ENCODE measurements at places on chromosomes 11 and 22.

- no peak for DNase-seq
Measured at GRCh38 chr11:61507962-61508861, at the start of gene LRRC10B. TSS of gene LRRC10B (plus strand) at chr11:61508749. CDS start at chr11:61508999, 250 bp downstream.

GRCh38 chr11:68694431-68695297 is 10.3 kb downstream of the GAL start:
- DNase-seq, result no peak

DNA sequence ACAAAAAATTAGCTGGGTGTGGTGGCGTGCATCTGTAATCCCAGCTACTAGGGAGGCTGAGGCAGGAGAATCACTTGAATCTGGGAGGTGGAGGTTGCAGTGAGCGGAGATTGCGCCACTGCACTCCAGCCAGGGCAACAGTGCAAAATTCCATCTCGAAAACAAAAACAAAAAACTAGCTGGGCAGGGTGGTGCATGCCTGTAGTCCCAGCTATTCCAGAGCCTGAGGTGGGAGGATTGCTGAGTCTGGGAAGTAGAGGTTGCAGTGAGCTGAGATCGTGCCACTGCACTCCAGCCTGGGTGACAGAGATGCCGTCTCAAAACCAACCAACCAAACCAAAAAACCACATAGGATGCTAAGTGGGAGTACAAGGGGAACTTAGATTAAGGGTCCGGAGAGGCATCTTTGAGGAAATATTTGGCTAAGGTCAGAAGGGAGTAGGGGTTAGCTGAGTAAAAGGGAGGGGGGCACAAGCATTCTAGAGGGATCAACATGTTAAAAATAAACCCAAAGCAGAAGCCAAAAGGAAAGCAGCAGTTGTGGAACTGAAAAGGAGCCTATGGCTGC is 10.2 kb downstream of the PHF5A start:
- DNase-seq, result no peak

GRCh38 chr11:45809456-45810395 is 4.8 kb downstream of the SLC35C1 start:
- DNase-seq, result no peak

GRCh38 chr11:36012979-36013378 is 69.1 kb downstream of the LDLRAD3 start:
- no peak for DNase-seq

DNA sequence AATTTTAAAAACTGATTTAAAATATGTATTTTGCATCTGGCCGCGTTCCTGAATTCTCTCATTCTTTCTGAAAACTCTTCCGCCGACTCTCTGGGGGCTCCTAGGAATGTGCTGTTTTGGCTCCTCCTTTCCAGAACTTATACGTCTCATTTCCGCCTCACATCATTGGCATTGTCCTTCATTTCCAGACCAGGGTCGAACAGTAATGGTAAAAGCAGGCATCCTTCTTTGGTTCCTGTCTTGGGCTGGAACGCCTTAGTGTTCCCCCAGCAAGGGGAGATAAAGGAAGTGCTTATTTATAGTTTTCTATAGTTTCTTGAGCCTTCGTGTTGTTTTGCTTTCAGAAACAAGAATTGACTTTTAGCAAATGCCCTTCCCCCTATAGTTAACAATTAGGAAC is 10.9 kb upstream of the TNNT3 start:
- DNase-seq, result no peak

DNA sequence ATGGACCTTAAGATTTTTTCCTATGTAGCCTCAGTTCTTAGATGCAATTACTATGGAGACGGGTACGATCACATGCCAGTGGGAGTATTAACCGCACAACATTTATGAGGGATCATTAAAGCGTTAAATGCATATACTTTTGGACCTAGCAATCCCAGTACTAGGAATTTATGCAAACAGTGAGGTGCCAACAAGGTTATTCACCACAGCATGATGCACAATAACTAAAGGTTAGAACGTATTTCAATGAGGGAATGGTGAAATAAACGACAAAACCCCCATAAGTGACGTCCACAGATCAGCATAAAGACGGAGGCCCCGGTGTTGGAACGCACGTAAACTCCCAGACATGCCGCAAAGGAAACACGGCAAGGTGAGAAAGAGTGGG is 539 bp downstream of the SIRT3 start:
- DNase-seq, result no peak

GRCh38 chr11:102279641-102280170 is 37.6 kb upstream of the BIRC3 start:
- DNase-seq, result no peak

GRCh38 chr22:42947211-42947990 is 67.5 kb downstream of the PACSIN2 start:
- DNase-seq, result peak; percentile 83

DNA sequence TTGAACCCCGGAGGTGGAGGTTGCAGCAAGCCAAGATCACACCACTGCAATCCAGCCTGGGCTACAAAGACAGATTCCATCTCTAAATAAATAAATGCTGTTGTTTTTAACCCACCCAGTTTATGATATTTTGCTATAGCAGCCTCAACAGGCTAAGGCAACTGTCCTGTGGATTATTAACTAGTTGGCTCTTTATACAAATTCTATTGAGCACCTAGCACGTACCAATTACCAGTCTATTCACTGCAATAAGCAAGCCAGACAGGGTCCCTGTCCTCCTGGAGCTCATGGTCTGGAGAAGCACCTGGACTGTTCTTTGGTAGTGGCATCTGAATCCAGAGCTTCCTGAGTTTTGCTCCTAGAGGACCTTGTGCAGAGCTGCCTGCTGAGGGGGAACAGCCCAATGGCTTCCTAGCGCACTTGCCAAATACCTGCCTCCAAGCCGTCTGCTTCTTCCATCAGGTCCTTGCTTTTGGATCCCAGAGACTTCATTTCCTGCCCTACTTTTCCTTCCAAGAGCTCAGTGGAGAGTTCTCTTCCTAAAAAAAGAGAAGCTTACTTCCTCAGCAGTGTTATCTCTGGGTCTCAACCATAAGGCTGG is 49.9 kb upstream of the MICAL2 start:
- DNase-seq, result no peak

GRCh38 chr22:19796160-19796559 is 35.6 kb downstream of the TBX1 start:
- no peak for DNase-seq

DNA sequence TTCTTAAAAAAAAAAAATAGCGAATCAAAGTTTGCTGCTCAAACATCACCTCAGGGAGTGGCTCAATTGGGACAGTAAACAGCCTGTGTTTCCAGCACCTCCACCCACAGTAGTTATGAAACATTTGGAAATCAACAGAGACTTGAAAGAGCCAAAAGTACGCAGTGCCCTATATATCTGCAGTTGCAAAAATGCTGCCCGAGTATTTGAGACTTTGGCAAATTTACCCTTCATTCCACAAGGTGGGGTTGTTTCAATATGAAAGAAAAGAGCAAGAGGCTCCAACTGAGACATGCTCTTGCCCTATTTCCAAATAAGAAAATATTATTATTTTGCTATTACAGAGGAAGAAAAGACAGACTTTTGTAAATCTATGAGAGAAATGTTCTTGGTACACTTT is 851.1 kb upstream of the RAG2 start:
- peak; percentile 2 for DNase-seq

DNA sequence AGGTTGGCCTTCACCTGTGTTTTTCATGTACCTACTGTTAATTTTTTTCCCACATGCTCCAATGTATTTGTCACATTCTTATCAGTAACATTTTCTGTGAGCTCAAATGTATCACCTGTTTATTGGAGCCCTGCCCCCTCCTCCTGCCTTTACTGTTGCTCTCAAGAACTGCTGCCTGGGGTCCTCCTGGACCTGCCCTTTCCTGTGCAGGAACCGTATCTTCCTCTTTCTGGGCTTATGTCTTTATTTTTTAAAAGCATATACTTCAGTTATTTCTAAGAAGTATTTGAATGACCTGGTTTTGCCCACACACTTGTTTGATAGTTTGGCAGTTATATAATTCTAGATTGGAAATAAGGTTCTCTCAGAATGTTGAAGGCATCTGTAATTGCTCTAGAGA is 5.9 kb downstream of the FAM118B start:
- DNase-seq, result no peak

DNA sequence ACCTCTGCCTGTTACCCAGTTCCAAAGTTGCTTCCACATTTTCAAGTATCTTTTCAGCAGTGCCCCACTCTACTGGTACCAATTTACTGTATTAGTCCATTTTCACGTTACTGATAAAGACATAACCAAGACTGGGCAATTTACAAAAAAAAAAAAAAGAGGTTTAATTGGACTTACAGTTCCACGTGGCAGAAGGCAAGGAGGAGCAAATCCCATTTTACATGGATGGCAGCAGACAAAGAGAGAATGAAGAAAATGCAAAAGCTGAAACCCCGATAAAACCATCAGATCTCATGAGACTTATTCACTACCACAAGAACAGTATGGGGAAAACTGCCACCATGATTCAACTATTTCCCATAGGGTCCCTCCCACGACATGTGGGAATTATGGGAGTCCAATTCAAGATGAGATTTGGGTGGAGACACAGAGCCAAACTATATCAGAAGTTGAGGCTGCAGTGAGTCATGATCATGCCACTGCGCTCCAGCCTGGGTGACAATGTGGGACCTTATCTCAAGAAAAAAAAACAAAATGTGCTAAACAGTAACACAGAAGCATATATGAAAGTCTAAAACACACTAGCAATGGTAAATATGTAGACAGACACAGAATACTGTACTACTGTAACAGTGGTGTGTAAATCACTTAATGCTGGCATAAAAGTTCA is 190.3 kb upstream of the ZC3H12C start:
- DNase-seq, result no peak

- peak; percentile 13 for DNase-seq
Measured at GRCh38 chr11:44877571-44878497, 72.8 kb downstream of the TP53I11 start.

DNA sequence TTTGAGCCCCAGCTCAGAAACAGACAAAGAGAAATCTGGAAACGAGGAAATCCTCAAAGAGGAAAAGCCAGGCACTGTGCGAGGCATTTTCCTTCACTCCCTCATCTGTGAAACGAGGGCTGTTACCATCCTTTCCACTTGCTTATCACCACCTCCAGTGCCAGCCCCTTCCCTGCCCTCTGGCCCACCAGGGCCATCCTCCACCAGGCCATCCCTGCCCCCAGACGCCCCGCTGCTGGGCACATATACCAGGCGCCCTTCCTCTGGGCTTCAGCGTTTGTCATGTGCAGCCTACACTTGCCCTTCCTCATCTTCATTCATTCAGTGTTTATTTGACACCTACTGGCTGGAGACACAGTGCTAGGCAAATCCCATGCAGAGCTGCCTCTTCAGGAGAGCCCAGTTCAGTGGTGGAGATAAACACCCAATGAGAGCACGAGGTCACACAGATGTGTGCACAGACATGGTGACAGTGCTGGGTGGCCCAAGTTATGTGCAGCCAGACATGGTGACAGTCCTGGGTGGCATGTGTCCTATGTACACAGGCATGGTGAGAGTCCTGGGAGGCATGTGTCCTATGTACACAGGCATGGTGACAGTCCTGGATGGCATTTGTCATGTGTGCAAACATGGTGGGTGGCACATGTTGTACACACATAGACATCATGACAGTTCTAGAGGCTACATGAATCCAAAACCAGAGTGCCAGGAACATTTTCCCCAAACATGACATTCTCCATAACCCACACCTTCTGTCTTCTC is 9.7 kb downstream of the SPTBN2 start:
- no peak for DNase-seq

- no peak for DNase-seq
Measured at GRCh38 chr11:705646-706438, at the start of gene EPS8L2. TSS of gene EPS8L2 (plus strand) at chr11:706231. CDS start at chr11:709408, 3,177 bp downstream.

DNA sequence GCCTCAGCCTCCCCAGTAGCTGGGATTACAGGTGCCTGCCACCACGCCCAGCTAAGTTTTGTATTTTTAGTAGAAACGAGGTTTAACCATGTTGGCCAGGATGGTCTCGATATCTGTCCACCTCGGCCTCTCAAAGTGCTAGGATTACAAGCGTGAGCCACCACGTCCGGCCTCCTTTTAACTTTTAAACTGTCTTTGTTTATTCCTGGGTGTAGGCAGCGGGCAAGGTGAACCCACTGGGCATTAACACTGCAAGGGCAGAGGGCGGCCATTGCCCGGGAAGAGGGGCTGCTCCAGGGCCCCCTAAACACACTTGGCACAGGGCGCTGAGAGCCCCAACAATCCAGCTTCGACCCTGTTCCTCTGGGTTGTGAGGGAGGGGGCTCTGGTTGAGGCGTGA is 693.6 kb downstream of the BRD1 start:
- DNase-seq, result no peak

DNA sequence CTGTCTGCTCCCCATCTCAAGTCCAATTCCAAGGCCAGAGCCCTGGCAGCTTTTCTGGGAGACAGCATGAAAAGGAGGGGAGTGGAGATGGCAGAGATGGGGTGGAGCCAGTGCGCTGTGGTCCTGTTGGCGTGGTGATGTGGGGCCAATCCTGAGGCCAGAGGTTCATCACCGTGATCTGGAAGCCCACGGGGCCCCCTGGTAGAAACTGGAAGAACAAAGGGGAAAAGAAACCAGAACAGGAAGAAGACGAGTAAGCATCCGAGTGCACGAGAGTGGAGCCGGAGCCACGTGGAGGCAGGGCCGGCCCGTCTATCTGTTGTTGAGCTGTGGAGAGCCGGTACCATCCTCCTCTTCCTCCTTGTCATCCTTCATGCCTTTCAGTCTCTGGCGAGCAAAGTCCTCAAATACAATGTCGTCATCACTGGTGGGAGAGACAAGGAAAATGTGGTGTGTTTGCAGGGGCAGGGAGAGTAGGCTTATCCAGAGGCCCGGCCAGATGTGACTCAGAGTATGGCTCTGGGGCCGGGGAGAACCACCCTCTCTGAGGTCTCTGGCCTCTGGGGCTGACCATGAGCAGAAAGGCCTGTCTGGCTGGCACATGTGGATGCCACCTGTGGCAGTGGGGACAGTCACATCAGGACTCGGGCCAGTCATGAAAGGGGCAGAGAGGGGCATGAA is 25.4 kb downstream of the TPBGL start:
- DNase-seq, result no peak

- no peak for DNase-seq
Measured at GRCh38 chr11:130601141-130601540, 152.7 kb downstream of the ADAMTS15 start.

DNA sequence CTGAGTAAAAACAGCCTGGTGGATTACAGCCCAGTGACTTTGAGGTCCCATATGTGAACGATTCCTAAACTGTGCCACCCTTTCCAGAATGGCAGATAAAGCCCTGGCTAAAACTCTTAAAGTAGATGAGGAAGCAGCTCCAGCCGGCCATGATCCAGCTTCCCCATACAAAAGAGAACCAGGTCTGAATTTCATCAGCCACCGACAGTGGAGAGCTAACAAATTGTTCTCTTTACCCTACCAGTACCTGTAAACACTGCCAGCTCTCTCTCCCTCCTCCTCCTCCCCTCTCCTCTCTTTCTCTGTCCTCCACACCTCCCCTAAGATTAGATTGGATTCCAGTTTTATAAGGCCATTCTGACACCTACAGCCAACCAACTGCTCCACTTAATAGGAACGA is 176.9 kb downstream of the DSCAML1 start:
- DNase-seq, result no peak

DNA sequence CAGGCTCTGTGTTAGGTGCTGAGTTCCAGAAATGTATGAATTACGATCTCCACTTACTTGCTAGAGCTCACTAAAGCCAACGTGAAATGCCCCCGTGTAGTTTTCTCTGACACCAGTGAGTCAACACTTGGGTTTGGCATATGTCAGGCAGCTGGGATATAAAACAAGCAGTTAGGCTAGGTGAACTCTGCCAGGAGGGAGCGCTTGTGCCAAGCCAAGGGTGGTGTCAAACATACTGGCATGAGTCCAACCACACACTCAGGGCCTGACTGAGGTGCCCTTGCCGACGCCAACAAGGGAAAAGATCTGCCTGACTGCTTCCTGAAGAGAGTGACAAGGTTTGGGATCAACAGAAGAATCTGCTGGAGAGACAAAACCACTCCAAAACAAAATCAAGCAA is 167.8 kb upstream of the NARS2 start:
- DNase-seq, result peak; percentile 95
